ENCODE measurements at places on chromosomes 7 and 10.
A peak's percentile ranks its signal among the peaks of the same experiment; 100 is the strongest.

DNA sequence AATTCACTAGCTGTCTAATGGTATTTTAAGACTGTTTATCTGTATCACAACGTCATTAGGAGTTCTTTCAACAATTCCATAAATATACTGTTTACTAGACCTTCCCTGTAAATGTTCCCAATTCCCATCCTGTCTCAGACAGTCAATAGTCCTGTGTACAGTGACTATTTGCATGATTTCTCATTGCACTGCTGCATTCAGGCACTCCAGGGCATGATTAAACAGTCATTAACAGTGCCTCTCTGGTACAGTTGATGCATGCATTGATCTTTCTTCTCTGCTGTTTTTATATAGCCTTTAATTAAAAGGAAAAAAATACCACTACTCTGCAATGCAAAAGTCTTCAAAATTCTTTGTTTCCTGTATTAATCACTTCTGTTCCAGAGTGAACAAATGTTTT, 51.5 kb upstream of the MTURN start:
- no peak for DNase-seq

DNA sequence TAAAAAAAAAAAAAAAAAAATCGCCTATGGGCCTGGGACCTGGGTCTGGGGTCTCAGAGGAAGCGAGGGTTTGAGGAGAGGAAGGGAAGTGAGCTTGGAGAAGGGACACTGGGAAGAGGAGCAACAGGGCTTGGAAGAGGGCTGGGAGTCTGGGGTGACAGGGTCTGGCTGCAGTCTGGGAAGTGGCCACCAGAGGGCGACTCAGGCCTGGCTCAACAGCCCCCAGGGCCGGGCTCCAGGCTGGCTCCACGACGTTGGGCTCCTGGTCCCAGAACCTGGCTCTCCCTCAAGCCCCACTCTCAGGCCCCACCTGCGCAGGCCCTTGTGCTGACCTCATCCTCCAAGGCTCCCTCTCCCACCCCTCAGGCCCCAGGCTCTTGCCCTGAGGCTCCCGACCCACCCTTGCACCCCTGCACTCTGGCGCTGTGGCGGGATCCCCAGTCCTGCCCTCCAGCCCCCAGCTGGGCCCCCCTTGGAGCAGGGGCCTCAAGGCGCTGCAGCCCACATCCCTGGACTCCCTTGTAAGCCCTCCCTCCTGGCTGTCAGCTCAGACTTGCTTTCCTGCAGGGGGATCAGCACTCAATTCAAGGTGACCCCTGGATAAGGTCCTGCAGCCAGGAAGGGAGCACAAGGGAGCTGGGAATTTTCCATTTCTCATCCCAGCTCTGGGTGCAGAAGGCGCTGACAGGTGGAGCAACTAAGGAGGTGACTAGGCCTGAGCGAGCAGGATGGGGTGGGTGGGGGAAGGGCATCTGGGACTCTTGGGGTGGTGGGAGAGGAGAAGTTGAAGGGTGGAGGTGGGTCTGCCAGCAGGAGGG, 5.4 kb upstream of the SPACDR start:
- DNase-seq, result peak; percentile 91

GRCh38 chr7:13262929-13263530, 575.6 kb downstream of the ARL4A start:
- DNase-seq, result no peak

- DNase-seq, result no peak
Measured at GRCh38 chr7:128906766-128907559, 3.5 kb downstream of the KCP start.

- DNase-seq, result no peak
Measured at GRCh38 chr7:95996174-95996573, 223.8 kb downstream of the DYNC1I1 start.

DNA sequence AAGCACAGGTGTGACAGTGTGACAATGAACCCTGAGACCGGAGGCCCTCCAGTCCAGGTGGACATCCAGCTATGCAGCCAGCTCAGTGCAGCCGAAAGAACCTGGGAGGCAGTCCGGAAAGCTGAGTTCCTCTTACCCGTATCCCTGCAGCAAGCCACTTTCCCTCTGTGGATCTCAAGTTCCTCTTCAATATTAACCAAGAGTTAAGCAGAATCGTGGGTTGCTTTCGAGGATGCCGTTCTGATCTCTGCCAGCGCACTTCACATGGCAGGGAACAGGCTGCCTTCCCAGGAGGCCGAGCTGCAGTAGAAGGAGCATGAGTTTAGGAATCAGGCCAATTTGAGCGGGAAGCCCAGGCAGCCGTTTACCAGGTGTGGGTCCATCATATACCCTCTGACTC, 591.6 kb downstream of the SDK1 start:
- DNase-seq, result no peak

GRCh38 chr10:13528123-13528874, 515 bp downstream of the BEND7 start:
- DNase-seq, result peak; percentile 32

- DNase-seq, result no peak
Measured at GRCh38 chr10:129719415-129719739, 244.7 kb downstream of the EBF3 start.

DNA sequence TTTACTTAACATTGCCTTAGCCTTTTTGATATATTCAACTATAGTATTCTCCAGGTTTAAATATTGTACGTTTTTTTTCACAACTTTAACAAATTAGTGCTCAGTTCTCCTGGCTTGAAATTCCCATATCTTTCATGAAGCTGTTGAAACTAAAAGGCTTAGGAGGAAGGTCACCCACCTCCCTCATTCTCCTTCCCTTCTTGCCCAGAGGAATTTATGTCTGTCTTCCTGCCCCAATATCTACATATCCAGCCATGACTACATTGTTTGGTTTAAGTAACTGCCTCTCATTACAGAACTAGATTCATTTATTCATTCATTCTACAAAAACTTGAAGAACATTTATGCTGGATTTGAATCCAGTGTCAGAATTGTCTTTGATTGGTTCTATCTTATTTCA, 254.8 kb upstream of the C7orf33 start:
- no peak for DNase-seq

- no peak for DNase-seq
Measured at GRCh38 chr10:86655173-86655540, 810 bp downstream of the OPN4 start.

GRCh38 chr10:110219884-110220283, 12.5 kb downstream of the MXI1 start:
- no peak for DNase-seq

DNA sequence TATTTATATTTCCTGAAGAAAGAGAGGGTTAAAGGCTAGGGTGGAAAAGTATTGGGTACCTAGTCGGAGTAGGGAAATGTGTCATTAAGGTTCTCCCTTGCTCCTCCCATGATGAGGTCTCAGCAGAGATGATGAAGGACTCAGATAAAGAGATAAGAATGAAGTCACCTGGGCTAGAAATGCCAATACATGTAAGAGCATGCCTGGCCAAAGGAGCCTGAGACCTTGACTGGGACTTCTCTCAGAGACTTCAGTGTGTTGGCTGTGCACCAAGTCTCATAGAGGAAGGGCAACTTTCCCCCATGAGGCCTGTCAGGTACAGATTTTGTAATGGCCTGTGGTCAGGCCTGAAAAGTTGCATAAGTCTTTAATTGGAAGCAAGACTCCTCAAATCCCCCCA, 361.0 kb upstream of the CDC14C start:
- DNase-seq, result no peak

- no peak for DNase-seq
Measured at GRCh38 chr7:43511029-43511428, 71.9 kb upstream of the STK17A start.

- DNase-seq, result no peak
Measured at GRCh38 chr10:52280051-52280450, 34.0 kb upstream of the DKK1 start.

GRCh38 chr10:7423521-7423920, 12.7 kb upstream of the SFMBT2 start:
- DNase-seq, result no peak

GRCh38 chr10:88409236-88409635, 173.9 kb downstream of the RNLS start:
- DNase-seq, result no peak

DNA sequence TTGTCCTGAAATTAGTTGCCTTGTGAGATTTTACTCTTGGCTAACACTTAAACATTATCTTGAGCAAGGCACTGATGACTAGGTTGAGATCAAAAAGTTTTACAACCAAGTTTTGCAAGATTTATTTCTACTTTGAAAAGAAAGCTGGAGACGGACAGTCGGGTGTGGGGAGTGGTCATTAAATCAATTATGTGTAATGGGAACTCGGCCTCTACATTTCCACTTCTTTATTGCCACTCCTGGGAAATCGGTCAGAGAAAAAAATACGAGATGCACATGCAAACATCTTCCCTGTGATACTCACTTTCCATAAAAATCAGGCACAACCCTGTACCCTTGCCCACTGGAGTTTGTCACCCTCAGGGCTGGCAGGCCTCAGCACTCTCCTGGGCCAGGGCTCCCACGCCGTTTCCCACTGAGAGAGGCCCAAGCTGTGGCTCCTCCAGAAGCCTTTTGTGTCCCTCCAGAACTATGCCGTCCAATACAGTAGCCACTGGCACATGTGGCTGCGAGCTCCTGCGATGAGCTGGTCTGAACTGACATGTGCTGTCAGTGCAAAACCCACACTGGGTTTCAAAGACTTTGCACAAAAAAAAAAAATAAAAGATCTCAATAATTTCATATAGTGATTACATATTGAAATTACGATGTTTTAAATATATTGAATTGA, 7.5 kb upstream of the GPNMB start:
- no peak for DNase-seq

DNA sequence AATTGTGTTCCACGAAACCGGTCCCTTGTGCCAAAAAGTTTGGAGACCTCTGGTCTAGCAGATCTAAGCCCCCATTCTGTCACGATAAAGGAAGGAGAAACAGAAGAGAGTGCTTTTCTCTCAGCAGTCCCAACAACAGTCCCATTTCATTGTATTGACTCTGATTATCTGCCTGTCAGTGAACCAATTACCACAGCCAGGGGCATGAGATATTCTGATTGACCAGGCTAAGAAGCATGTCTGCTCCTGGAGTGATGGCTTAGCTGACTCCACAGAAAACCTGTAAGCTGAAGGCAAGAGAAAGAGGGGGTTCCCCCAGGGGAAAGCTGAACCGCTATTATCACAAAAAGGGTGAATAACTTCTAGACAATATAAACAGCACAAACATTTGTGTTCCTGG, 765.4 kb downstream of the SORCS1 start:
- no peak for DNase-seq
